Spinal cord (tissue), 10 donors: ENCODE measurements at places on chromosomes 5 and 9. TPM values are rescaled to one million over a fixed set of nuclear protein-coding genes. Genes with fewer than 3 reads are reported as not detected.

DNA sequence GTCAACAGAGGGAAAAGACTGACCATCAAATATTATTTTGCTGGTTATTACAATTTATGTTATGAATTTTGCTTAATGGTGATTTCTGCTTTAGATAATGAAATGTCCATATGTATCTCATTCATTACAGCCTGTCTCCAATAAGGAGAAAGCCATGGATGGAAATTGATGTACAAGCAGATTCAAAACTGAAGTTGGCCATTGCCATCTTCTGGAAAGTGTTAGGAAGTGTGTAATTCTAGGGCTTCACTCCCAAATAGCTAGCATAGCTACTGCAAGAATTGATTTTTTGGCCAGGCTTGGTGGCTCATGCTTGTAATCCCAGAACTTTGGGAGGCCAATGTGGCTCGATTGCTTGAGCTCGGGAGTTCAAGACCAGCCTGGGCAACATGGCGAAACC is 45.8 kb downstream of the DYNC2I2 start:
- DNase-seq: no peak

GRCh38 chr5:67659288-67659687 is 462.7 kb upstream of the CD180 start:
- no peak for DNase-seq

- DNase-seq: peak; percentile 35
These were observed 182.7 kb downstream of the GNAQ start for GRCh38 chr9:77848897-77849296.

DNA sequence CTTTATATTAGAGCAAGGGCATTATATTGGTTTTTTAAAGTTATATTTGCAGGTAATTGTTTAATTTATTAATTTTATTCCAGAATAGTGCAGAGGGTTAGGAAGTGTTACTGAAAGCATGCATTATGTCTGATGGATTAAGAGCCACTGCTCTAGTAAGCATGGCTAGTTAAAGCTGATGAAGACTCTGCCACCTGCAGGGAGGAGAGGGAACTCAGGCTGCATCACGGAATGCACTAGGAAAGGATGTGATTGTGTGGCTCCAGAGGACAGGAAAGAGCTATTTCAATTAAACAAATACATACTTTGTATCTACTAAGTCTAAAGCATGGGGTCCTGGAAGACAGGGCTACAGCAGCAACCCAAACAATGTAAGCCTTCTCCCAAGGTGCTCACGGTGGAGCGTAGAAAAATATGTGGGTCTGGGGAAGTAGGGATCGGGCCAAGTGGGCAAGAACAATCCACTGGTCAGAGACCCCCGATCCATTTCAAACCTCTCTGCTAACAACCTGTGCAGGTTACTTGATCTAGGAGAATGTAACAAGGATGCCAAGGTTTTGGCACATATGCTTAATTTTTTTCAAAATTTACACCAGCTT is 15.3 kb upstream of the GRXCR2 start:
- DNase-seq: peak; percentile 12

DNA sequence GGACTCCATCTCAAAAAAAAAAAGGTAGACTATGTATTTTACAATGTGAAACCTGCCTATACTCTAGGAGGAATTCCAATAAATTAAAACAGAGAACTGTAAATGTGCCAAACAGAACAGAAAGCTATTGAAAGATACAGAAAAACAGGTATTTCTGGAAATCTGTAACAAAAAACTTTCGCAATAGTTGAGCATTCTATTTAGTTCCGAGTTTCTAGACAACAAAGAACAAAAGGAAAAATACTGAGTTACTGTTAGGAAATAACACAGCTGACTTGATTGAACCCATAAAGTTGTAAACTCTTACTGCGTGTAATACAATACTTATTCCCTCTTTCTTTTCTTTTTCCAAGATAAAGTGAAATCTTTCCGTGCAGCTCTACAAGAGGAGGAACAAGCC is 18.6 kb downstream of the DIMT1 start:
- no peak for DNase-seq

- DNase-seq: no peak
These were observed 142.9 kb downstream of the NFIB start for GRCh38 chr9:14170973-14171596.

GRCh38 chr9:127163409-127163808 is 41.0 kb upstream of the ANGPTL2 start:
- DNase-seq: no peak

- DNase-seq: no peak
These were observed 27.2 kb downstream of the NOTCH1 start for GRCh38 chr9:136518623-136519022.

- no peak for DNase-seq
These were observed 241.5 kb upstream of the COX7C start for GRCh38 chr5:86376214-86376613.

DNA sequence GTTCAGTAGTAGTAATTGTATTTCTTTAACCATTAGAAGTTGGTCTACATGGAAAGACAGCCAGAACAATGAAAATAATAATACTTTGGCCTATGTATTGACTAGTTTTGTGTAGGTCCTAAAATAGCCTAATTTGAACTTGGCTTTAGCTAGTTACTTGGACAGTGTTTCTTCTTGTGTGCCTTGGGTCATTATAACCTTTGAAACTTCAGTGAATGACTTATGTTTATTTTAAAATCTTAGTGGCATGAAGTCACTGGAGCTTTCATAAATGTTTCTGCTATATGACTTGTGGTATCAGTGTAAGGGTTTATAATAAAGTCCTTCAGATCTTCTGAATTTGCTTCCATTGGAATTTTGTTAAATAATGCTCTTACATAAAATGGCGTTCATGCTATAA is 2.6 kb upstream of the FAM120AOS start:
- no peak for DNase-seq

DNA sequence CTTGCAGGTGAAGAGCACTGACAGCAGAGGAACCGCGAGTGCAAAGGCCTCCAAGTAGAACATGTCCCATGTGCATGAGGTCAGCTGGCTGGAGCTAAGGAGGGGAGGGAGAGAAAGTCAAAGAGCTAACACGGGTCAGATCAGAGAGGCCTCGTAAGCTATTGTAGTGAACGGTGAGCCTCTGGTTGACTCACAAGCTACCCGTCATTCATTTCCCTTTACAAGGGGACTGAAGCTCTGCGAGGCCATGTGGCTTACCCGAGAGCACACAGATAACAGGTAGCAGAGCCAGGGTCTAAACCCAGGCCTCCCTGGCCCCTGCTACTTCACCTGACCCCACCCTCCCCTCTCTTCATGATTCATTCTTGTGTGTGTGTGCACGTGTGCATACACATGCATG is 152.7 kb upstream of the ADRA1B start:
- no peak for DNase-seq

DNA sequence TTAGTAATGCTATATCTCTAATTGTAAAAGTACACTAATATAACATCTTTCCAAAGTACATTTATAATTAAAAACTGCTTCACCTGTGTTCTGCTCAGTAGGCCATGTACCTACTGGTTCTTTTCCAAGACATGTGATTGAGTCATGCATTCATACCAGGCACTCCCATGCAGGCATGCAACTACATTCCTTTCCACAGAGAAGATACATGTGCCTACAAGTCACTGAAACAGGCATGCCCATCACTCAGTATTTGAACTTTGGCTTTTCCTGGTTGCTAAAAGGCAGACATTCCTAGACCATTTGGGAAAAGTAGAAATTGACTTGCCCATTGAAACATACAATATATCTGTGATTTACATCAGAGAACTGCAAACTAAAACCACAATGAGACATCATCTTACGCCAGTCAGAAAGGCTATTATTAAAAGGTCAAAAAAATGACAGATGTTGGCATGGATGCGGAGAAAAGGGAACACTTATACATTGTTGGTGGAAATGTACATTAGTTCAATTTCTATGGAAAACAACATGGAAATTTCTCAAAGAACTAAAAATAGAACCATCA is 148.3 kb upstream of the MOCS2 start:
- DNase-seq: no peak

DNA sequence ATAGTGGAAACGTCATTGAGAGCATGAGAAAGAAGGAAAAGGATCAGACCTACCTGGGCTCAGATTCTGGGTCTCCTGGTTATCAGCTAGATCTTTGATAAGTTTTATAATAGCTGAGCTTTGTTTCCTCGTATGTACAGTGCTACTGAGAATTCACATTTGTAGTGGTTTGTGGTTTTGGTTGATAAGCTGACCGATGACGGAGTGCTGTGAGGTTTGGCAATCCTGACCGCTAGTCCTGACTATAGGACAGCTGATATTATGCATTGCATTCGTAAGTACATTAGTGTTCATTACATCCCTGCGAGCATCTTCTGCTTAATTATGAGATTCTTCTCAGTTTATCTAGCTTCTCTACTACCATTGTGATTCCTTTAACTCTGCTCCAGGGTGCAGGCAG is 190.7 kb upstream of the SLC27A6 start:
- DNase-seq: no peak

GRCh38 chr5:169781420-169782345 is 144.6 kb downstream of the DOCK2 start:
- DNase-seq: peak; percentile 62

- no peak for DNase-seq
These were observed 51.6 kb downstream of the ELOVL7 start for GRCh38 chr5:60792438-60792837.

GRCh38 chr9:38031594-38031993 is 37.4 kb downstream of the SHB start:
- no peak for DNase-seq

- no peak for DNase-seq
These were observed 44.6 kb downstream of the FOCAD start for GRCh38 chr9:20728493-20729220.

DNA sequence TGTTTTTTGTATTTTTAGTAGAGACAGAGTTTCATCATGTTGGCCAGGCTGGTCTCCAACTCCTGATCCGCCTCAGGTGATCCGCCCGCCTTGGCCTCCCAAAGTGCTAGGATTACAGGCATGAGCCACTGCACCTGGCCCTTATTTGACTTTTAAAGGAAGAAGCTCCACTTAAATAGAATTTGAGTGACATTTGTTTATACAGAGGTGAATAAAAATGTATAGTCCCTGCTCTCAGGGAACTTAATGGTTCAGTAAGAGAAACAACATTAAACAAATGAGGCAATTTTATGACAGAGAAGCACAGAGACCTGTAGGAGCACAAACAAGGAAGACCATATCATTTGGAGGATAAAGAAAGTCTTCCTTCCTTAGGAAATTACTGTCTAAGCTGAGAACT is 65.7 kb downstream of the C9orf152 start:
- no peak for DNase-seq

- peak; percentile 51 for DNase-seq
These were observed 201.8 kb upstream of the ZNF608 start for GRCh38 chr5:124948062-124948753.

DNA sequence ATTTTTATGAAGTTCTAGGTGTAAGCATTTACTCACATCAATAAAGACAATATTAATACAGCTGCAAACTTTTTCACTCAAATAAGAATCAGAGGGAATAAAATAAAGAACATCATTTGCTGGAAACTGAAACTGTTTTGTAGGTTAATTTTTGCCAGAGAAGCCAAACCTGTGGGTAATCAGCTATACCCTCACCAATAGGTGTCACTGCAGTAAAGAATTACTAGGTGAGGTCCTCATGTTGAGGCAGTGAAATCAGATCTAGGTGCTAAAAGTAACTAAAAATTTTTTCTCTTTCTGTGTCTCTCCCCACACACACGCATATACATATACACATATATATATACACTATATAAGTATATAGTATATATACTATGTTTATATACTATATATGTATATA is 1016.3 kb upstream of the SEMA6A start:
- no peak for DNase-seq

DNA sequence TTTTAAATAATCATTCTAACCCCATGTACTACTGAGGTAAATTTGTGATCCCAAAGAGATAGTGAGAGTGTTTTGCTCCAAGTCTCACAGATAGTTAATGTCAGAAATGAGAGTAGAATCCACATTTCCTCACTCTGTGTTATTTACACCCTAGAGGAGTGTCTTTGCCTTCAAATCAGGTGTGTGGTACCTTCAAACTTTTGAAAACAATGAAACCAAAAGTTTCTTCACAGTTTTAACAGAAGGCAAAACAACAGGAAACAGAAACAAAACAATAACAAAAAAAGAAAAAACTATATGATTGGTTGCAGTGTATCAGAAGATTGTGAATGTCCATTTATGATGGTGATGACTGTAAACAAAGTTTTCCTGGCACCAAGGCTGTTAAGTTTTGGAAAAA is 85.9 kb downstream of the ERBIN start:
- no peak for DNase-seq

- DNase-seq: peak; percentile 86
These were observed 47.1 kb upstream of the CTSL start for GRCh38 chr9:87678650-87679355.

- no peak for DNase-seq
These were observed 1.4 kb downstream of the IQGAP2 start for GRCh38 chr5:76404223-76405211.

DNA sequence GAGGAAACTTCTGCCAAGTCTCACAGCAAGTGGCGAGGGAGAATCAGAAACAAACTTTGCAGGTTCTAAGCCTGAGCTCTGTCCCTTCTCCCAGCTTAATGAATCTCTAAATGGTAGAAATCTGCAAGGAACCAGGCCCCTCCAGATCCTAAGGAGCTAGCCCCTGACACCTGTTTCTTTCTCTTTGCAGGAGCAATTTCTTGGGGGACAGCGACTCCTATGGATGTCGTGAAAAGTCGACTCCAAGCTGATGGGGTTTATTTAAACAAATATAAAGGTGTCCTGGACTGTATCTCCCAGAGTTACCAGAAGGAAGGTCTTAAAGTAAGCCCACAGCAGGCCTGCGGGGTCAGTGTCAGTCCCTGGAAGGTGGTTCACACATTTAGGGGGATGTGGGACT is 21.8 kb downstream of the IL9 start:
- no peak for DNase-seq

DNA sequence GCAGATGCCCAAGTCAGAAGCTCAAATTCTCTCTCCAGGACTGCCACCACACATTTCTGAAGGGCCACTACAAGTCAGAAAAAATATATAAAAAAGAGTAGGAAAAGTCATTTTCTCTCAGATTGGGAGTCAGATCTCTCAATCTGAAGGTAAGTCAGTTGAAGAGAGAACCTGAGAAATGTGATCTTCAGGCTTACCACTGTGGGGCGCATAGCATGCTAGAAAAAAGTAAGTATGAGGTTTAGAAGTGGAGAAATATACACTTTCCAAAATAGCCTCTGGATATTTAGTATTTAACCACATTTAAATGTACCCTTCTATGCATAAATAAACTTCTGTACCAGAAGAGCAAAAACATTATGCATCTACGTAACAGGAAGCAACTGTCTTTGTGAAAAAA is 800.7 kb upstream of the CTNND2 start:
- DNase-seq: no peak

DNA sequence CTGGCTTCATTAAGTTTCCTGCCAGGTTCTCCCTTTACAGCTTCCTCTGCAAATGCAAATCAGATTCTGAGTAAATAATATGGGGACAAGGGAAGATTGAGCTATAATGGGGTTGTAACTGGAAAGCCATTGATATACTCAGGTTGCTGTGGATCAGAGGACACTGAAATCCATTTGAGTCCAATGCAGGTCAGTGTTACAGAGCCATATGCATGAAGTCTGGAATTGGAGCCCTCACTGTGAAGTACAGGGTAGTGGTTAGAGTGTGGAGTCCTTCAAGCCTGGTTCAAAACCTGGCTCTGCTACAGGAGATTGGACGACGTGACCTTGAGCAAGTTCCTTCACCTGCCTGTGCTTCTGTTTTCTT is 48.7 kb downstream of the TIMD4 start:
- no peak for DNase-seq

BTNL8 gene
- 0.50 TPM for total RNA-seq

WWC1 gene
- total RNA-seq: 12.9 TPM

CCL27 gene
- not detected for total RNA-seq

STPG3 gene
- not detected for total RNA-seq

IER5L gene
- 10.4 TPM for total RNA-seq

PFN3 gene
- total RNA-seq: not detected

RGS14 gene
- total RNA-seq: 14.4 TPM

OLFML2A gene
- total RNA-seq: 29.6 TPM

MORN5 gene
- total RNA-seq: 5.8 TPM
